ENCODE measurements at places on chromosomes 2 and 18.

DNA sequence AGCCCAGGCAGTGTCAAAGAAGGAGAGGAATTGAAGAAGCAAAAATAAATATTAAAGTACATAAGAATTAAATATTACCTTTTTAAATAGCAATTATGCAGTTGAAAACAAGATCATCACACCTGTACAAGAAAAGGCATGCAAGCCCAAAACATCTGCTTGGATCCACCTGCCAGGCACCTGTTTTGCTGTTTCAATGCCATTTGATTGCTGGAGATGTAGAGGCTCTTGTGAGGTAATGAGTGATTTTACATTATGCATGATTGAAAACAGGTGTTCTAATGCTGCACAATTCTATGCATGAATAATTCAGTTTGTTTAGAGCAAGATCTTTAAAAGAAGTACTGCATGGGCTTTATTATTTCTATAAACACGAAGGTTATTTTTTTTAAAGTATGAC is 700.6 kb upstream of the ZEB2 start:
- no peak for DNase-seq

- DNase-seq = no peak
Measured at GRCh38 chr2:63926815-63927214, 85.1 kb downstream of the UGP2 start.

- no peak for DNase-seq
Measured at GRCh38 chr18:29496152-29496680, 1319.3 kb upstream of the CDH2 start.

GRCh38 chr2:111930875-111931274 is 32.5 kb downstream of the MERTK start:
- no peak for DNase-seq

GRCh38 chr2:18430996-18431748 is 129.3 kb downstream of the RDH14 start:
- no peak for DNase-seq

DNA sequence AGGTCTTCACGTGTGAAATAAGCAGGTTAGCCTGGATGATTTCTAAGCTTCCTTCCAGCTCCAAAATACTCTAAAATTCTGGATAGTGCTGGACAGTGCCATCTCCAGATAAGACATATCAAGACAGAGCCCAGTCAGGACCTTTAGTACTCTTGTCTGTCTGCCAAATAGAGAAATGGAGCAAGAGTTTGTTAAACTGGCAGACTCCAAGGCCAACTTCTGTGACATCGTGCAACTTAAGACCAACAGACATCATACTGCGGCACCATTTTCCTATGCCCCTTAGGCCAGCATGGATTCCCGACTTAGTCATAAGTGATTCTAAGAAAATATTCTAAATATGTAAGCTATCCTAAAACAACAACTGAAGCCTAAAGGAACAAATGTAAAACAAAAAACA is 118.6 kb downstream of the RBMS1 start:
- DNase-seq = no peak

GRCh38 chr2:149797030-149797429 is 209.5 kb upstream of the MMADHC start:
- DNase-seq = no peak

- DNase-seq = no peak
Measured at GRCh38 chr2:208097801-208098200, 26.5 kb downstream of the CRYGD start.

- no peak for DNase-seq
Measured at GRCh38 chr2:45928946-45929345, 277.5 kb downstream of the PRKCE start.

DNA sequence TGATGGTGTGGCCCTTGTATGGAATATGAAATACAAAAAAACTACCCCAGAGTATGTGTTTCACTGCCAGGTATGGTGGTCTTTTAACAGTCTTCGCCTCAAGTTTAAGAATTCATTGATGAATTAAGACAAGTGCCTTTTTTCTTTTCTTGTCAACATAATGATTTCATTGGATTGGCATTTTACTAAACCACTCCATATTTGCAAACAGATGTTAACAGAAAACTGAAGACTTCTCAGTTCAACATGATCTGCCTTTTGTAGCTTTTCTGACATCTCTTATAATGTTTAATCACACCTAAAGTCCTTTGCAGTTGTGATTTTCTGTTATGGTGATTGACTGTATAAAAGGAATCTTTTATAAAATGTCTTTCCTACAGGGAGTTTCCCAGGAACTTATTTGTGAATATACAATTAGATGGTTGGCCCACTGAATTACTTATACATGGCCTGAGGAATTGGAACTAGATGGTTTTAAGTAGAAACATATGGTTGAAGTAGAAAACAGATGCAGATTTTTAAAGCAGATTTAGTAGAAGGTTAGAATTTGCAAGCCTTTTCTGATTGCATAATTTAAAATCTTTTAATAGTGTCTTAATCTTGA is 39.7 kb downstream of the DYNC1I2 start:
- DNase-seq = no peak

DNA sequence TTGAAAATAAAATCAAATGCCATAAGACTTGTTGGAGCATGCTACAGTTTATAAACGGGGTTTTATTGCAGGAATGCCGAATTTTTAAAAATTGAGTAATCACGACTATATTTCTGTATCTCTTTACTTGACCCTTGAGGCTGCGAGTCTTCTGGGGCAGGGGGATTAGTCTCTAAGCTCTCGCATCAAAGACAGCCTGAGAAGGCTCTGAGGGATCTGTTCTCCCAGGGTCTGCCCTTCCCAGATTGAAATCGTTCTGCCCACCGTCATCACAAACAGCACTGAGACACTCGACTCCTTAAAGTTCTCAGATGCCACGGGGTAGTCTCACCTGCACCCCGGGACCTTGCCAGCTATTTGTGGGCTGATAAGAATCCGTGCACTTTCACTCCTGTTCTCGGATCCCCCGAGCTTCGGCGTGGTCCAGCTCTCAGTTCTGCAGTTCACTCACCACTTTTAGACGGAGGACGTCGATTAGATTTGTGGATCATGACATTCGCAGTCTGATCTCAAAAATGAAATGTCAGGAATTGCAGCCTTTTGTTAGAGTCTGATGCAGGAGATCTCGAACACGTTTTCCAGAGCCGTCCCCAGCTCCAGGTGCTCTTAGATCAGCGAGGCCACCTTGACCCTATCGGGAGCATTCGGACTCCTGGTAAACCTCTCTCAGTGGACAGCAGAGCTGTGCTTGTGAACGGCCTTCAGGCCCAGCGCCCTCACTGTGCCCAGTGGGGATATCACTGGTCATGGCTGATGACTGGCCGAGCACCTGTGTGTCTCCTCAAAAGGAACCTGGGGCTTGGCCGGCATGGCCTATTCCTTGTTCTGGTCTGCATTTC is 43.0 kb downstream of the TWIST2 start:
- DNase-seq = no peak

Data from bone marrow (tissue), 2 donors.